Bronchial epithelial cell (primary cell): ENCODE measurements at places on chromosomes 1 and 21. TPM values are rescaled to one million over a fixed set of nuclear protein-coding genes. Genes with fewer than 3 reads are reported as not detected.

GIPC2 gene
- total RNA-seq = 0.38 and 1.1 TPM in 2 replicates

TBX19 gene
- total RNA-seq = 0.51 and 0.79 TPM in 2 replicates

PAPPA2 gene
- total RNA-seq = 5.1 and 8.7 TPM in 2 replicates

CPLANE2 gene
- 5.8 and 14.5 TPM in 2 replicates for total RNA-seq

MROH9 gene
- not detected in 2 replicates for total RNA-seq

SKI gene
- 8.4 and 9.2 TPM in 2 replicates for total RNA-seq

TSACC gene
- total RNA-seq = 0.77 TPM in 1 of 2 replicates, not detected in the other

SYCP1 gene
- total RNA-seq = not detected in 2 replicates

GJA9 gene
- 0.26 TPM in 1 of 2 replicates, not detected in the other for total RNA-seq

ELF3 gene
- total RNA-seq = 66.1 and 105 TPM in 2 replicates

SIM2 gene
- total RNA-seq = 0.26 TPM in 2 replicates

CD1B gene
- total RNA-seq = not detected in 2 replicates
